T-cell (primary cell): ENCODE measurements at places on chromosomes 6 and 20. TPM values are rescaled to one million over a fixed set of nuclear protein-coding genes. Genes with fewer than 3 reads are reported as not detected.
A peak's percentile ranks its signal among the peaks of the same experiment; 100 is the strongest.

DNA sequence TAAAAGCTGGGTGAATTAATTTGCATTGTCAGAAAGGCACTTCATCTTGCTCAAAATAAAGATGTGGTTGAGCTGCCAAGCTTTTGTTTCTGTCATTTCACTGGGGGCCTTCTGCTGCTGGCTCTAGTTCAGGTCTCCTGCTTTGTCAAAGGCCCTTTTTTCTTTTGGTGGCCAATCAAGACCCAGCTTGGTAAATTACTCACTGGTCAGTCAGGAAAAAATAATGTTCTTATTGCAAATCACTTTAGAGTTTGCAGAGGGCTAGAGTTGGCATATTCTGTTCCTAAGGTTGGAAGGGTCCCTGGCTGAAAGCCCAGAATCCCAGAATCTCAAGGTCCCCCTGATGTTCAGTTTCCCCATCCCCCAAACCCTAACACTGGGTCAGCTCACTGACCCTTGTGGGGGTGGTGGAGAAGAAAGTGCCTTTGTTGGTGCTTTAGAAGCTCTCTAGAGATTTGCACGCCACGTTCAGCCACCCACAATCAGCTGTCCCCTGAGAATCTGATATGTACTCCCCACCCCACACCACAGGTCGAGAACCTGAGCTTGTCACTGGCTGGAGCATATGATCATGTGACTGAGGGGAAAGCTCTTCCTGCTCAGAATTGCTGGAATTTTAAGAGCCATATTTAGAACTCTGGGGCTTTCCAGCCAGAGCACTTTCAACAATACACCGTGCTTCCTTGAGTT is 21.7 kb upstream of the BNIP5 start:
- no peak for DNase-seq

The SLC22A3 gene
- 0.25 TPM for total RNA-seq

DNA sequence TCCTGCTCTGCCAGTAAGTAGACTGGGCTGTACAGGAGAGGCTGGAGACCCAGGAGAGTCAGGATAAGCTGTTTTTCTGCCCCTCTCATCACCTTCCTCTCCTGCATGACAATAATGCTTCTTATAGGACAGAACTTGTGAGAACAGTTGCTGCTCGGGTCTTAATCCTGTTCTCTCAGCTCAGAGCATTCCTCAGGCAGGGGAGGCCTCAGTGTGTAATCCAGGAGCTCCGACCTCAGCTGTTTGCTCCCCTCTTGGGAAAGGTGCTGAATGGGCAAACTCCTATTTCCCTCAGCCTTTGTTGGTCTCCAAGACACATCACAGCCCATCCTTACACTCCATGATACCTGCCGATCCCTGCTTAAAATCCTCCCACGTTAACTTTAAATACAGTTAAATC is 134.9 kb upstream of the LRFN2 start:
- DNase-seq = no peak

- DNase-seq = no peak
Measured at GRCh38 chr6:144295211-144295610, 10.1 kb downstream of the UTRN start.

DNA sequence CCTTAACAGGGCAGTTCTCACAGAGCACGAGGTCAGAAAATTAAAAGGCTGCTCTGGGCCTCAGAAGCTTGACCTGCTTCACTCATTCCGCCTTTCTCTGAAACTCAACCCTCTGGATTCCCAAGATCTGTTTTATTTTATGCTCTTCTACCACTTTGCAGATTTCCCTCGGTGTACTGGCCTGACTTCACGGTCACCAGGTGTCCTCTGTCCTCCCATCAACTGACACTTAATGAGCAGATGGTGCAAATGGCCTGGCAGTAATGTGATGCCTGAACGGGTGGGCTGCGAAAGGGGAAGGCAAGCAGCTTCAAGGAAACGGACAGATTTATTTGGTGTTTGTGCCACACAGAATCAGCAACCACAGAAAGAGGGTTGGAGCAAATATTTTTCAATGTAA is 169.7 kb upstream of the TFAP2D start:
- no peak for DNase-seq

DNA sequence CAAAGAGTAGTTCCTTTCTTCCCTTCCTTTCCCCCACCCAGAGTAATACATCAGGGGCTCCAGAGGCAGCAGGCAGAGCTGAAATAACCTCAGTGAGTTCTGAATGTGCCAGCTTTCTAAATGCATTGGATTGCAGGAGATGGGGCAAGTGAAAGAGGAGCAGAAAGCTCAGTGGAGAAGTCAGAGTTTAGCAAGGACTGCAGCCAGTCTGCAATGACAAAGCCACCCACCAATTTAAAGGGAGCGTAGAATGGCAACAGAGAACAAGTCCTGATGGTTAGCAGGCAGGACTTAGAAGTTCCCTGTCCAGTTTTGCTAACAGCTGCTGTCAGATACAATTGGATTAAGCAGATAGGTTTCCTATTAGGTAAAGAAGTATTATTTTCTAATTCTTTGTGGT is 203.4 kb upstream of the RIN2 start:
- DNase-seq = no peak

- DNase-seq = no peak
Measured at GRCh38 chr6:81491454-81492101, 260.9 kb downstream of the TENT5A start.

The TRIM15 gene
- not detected for total RNA-seq

DNA sequence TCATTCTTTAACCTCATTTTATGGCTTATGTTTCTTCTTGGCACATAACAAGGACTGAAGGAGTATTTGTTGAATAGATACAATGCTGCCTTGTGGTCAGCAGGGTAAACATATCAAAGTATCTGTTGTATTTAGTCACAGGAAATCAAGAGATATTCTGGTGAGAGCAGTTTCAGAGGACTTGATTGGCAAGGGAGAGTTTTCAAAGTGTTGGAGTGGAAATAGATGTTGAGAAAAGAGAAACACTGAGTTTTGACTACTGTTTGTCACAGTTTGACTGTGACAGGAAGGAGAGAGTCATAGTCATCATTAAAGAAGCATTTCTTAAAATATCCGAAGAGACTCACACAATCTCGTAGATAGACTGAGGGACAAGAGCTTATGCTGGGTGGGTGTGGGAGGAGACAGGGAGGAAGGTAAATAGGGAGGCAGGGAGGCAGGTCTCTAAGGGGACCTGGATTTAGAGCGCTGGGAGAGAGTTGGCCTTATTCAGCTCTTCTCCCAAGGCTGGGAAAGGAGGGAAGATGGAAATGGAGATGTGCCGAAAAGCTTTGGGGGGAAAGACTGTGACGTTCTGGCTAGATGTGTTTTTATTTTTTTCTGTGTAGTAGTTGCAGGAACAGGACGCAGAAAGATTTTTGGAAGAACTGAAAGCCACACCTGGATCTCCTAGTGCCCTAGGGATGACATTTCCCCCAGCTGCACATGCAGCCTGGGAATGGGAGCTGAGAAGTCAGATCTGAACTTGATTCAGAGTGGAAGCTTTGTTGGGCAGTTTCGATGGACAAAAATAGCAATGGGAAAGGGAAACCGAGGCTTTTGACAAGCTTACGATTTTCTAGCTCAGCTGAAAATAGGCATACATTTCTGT is 65.0 kb upstream of the IFNGR1 start:
- DNase-seq = no peak

DNA sequence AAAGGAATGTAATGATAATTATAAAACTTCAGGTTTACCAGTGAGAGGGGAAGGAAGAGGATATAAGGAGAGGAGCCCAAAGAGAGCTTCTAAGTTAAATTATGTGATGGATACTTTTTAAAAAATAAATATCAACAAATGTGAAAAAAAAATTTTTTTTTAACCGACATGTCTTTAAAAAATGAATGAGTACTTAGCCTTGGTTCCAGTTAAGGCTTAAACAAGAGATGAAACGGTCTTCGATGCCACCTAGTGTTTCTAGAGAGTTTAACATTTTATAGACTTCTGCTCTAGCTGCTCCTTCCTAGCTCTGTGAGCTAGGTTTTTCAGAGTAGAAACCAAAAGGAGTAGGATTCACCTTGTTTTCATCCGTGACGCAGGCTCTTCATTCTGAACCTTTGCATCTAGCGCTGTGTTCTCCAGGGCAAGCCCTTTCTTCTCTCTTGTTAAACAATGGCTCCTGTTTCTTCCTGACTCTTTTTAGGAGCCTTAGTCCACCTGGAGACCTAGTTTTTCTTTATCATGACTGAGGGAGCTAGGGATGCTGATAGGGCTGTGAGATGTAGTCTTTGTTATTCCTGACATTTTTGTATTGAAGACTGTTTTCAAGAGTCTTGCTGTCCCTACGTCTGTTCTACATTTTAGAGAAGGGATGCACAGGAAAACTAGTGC is 42.4 kb upstream of the GNRH2 start:
- DNase-seq = no peak

DNA sequence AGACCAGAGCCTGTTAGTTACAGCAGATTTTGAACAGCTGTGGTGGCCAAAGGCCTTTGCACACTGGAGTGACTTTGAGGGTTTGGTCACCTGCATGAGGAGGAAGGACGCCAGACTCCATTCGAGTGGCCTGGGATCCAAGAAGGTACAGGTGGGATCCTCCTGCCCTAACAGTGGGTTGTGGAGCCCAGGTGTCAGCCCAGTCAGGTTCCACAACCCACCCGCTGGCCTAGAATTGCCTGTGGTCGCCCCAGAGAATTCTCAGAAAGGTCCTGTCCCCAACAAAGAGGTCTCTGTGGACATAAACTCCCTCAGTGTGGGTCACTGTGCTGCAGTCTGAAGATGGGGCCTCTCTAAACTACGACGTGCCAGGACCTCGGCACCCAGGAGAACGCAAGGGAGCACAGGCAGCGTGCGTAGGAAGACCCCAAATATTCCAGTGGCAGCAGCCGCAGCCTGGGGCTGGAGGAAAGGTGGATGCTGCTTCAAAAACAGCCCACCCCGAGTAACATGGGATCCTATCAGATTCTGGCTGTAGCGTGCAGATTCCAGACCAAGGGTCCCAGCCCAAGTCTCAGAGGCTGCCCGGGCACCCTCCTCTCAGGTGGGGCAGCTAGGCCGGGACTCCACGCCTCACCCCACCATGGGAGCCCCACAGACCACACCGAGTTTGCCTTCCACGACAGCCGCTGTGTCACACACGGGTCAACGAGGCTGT is 16.0 kb downstream of the ACSS1 start:
- DNase-seq = no peak

GRCh38 chr20:13756551-13756950 is 28.2 kb downstream of the ESF1 start:
- no peak for DNase-seq

DNA sequence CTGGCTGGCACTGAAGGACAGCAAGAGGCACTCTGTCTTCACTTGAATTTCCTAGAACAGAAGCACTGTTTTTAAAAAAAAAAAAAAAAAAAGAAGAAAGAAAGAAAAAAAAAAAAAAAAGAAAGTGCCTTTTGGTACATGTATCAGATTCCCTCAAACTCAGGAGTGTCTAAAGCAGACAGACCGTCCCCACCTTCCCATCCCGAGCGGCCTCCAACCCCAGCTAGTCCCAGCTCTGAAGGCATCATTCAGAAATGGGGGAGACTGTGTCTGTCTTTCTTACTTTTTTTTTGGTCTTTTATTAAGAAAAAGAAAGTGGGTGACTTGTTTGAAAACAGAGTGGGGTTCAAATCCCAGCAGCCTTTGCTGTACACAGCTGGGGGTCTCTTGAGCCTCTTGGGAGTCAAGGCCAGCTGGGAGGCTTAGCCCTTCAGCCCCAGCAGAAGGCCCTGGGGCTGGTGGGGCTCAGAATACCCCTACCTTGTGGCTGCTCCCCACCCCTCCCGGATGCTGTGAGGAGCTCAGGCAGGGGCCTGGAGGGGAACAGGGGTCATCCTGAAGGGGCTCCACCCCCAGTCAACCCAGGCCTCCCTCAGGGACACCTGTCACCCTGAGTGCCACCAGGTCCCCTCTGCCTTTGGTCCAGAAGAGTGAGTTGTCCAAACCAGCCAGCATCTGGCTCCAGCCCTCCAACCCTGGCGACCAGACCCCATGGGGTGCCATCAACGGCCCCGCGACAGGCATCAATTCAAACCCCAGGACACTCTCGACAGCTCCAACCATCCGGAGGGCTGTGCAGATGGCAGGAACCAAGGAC is 128.3 kb downstream of the TAF4 start:
- no peak for DNase-seq

GRCh38 chr6:10886691-10887502 is at the start of gene SYCP2L:
Gene SYCP2L (plus strand): TSS chr6:10887052. CDS start chr6:10887127, 75 bp downstream.
- peak; percentile 6 for DNase-seq

DNA sequence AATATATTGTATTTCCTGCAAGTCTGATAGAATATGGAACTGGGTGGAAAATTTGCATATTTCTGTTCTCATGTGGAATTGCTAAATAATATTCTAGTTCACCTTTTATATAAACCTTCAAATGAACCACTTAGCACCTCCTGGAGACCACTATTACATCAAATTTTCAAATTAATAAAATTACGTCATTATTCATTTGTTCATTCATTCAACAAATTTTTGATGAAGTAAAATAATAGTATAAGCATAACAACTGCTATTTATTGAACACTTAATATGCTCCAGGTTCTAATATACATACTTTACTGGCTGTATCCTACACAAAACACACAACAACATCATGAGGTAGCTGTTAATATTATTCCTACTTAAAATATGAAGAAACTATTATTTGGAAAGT is 215.1 kb downstream of the KCNQ5 start:
- no peak for DNase-seq

DNA sequence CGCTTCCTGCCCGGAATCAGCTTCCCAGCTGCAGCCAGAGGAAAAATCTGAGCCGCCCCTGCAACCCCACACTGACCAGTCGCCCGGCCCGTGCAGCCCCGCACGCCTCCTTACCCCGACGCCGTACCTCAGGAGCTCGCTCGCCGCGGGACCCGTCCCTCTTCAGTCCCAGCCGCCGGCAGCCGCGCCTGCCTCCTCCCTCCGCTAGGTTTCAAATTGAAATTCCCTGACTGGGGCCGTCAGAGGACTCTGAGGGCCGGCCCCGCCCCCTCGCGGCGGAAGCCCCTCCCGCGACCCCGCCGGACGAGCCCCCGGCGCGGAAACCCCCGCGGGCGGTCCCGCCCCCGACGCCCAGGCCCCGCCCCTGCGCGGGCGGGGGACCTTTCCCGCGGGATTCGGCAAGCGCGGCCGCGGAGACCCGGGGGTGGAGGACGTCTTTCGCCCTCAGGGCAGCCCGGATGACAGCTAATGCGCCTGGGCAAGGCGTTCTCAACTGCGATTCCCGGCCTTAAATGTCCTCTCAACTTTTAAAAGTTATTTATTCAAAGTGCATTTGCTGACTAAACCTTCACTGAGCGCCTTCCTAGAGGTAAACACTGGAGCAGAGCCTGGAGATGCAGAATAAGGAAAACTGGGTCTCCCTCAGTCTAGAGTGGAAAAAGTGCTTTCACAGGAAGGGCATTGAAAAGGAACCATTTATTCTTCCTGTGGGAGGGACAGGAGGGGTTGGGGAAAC is at the start of gene EPB41L2:
TSS of gene EPB41L2 (minus strand) at position 218 of the 736 bp plus-strand sequence. CDS start 106,760 bp downstream, outside the sequence.
- DNase-seq = peak; percentile 62

DNA sequence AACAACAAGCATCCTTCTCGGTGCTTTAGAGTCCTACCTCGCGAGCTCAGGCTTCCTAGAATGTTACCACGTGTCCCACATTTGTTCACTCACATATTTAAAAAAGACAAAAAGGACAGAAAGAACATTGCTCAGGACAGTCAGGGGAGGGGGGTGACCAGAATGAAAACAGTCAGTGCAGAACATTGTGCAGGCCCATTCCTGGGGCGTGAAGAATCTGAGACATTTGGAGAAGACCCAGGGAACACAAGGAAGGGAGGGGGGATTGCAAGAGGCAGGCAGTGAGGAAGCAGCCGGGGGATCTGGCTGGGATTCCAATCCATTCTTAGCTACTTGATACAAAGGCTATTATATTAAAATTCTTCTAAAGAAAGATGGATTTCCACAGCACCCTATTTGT is 270.4 kb upstream of the CITED2 start:
- DNase-seq = no peak
